Type B pancreatic cell (in vitro differentiated cells): ENCODE measurements at places on chromosomes 6 and 20. TPM values are rescaled to one million over a fixed set of nuclear protein-coding genes. Genes with fewer than 3 reads are reported as not detected.

The WFDC10B gene
- total RNA-seq = not detected in 2 replicates

The VWA7 gene
- total RNA-seq = 6.1 and 6.4 TPM in 2 replicates

The TMEM244 gene
- total RNA-seq = not detected in 2 replicates

The PAK5 gene
- 0.69 and 1.8 TPM in 2 replicates for total RNA-seq

The GABRR2 gene
- total RNA-seq = 0.92 TPM in 1 of 2 replicates, not detected in the other

The PRDM13 gene
- total RNA-seq = not detected in 2 replicates

The FHL5 gene
- 0.14 and 0.41 TPM in 2 replicates for total RNA-seq

The MOXD1 gene
- 3.7 and 22.0 TPM in 2 replicates for total RNA-seq

The CDC25B gene
- 34.8 and 51.1 TPM in 2 replicates for total RNA-seq

The BEND6 gene
- 1.3 and 2.7 TPM in 2 replicates for total RNA-seq

The MOG gene
- total RNA-seq = not detected in 2 replicates

DNA sequence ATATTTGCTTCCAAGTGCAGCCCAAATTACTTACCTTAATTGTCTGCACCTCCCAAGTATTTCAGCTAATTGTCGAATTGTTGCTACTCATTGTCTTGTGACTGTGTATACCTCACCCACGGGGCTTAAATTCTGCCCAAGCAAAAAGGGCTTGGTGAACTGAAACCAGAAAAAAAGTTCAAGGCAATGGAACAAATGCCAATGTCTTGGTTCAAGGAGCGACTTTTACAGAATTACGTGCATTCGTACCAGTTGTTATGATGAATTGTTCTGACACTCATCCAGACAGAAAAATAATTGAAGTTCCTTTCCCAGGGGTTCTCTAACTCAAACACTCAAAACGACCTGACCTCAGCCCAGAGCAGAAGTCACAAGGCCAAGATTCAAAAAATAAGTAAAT is 13.9 kb upstream of the PXDC1 start:
- no peak for DNase-seq

- DNase-seq = no peak
Measured at GRCh38 chr20:23826541-23827021, at the start of gene CST2. TSS of gene CST2 (minus strand) at chr20:23826729. CDS start at chr20:23826660, 69 bp downstream.

DNA sequence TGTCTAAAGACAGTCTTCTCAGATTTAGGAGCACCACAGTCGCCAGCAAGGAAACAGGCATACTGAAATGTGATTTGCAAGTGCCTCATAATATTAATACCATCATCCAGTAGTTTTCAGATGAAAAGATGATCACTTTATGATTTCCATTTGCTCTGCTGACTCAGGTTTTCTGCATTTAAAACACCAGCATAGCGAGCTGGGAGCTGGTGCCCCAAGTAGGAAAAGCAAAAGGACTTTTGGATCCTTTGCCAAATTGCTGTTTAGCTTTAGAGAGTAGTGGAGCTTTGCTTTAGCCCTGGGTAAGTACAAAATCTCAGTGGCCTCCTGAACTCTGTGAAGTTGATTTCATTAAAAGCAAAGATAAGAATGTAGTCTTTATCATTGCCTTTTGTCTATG is 78.5 kb downstream of the JAG1 start:
- DNase-seq = no peak

- no peak for DNase-seq
Measured at GRCh38 chr20:44649976-44650375, 1.5 kb downstream of the ADA start.

- no peak for DNase-seq
Measured at GRCh38 chr6:144534180-144534579, 249.0 kb downstream of the UTRN start.

DNA sequence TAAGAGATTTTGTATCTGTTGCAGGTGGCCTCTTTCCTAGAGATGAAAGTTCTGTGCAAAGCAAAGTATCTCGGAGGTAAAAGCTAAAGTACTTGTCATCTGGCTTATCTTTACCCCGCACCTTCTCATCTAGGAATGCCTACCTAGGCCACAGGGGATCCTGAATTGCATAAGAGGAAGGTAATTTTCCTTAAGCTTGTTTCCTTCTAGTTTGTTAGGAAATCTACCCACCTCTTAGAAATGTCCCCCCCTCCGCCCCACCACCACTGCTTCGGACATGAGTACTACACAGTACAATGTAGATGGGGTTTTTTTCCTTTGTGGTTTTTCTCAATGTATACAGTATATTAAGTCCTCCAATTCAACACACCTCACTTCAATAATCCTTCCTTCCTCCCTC is 21.5 kb downstream of the FOXC1 start:
- no peak for DNase-seq

GRCh38 chr6:23349521-23350147 is 776.4 kb upstream of the NRSN1 start:
- DNase-seq = no peak

GRCh38 chr6:117938311-117938995 is 31.4 kb downstream of the SLC35F1 start:
- DNase-seq = no peak

DNA sequence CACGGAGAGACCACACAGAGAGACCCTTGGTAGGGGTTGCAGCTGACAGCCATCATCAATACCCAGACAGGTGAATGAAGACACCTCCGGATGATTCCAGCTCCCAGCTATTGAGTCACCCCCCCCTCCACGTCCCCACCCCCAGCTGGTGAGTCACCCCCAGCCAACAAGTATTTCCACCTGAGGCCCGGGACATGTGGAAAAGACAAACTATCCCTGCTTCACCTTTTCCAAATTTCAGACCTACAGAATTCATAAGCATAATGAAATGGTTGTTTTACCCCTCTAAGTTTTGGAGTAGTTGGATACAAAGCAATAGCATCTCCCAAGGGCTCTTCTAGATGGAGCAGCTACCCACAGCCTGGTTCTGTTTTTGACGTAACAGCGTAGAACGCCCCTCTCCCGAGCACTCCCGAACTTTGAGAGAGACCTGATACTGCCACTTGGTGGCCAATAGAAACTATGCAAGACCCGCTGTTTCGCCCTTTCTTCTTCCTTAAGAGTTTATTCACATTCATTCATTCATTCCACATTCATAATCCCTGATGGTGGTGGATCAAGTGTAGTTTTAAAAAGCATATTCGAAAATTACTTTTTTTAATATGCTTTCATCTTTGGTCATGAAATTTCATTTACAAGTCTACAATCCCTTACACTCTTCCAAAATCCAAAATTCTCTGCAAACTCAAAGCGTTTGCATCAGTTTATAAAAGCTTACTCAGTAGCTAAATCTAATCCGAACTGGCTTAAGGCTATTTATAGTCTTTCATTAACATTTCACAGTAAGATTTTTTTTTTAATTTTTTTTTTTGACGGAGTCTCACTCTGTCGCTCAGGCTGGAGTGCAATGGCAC is 15.1 kb upstream of the PPP1R16B start:
- DNase-seq = no peak

DNA sequence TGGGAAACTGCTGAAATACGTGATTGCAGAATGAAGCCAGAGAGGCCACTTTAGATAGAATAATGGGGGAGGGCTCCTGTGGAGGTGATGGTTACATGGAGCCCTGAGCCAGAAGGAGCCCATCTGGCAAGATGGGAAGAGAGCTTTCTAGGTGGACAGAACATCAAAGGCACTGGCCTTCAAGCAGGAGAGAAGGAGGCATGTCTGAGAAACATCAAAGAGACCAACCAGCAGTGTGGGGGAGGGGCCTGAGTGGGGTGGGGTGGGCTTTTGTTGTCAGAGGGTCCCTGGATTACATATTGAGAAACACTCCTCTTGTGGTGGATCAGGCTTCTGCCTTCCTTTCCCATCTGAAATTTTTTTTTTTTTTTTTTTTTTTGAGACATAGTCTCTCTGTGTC is 1.9 kb upstream of the KCNG1 start:
- DNase-seq = no peak

GRCh38 chr6:125818772-125819260 is 28.1 kb downstream of the NCOA7 start:
- DNase-seq = no peak

- DNase-seq = no peak
Measured at GRCh38 chr6:127435626-127436220, 23.5 kb downstream of the KIAA0408 start.

GRCh38 chr6:34688956-34689355 is 7.6 kb downstream of the ILRUN start:
- DNase-seq = no peak

- no peak for DNase-seq
Measured at GRCh38 chr6:168648240-168649125, 207.5 kb downstream of the SMOC2 start.

- DNase-seq = no peak
Measured at GRCh38 chr6:116277124-116277523, 2.6 kb downstream of the TSPYL1 start.

DNA sequence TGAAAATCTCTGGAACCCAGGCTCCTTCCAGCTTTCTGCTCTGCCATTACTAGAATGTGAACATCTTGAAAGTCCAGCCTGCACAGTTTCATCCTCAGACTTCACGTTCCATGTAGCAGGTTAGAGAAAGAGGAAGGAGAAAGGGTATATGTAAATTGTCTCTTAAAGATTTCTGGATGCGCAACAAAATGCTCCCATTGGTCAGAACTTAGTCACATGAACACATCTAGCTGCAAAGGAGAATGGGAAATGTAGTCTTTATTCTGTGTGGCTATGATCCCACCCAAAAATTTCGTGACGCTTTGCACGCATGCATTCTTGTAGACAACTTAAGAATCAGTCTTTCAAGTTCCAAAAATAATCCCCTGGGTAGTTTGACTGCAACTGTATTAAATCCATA is 46.4 kb upstream of the CHD6 start:
- no peak for DNase-seq

DNA sequence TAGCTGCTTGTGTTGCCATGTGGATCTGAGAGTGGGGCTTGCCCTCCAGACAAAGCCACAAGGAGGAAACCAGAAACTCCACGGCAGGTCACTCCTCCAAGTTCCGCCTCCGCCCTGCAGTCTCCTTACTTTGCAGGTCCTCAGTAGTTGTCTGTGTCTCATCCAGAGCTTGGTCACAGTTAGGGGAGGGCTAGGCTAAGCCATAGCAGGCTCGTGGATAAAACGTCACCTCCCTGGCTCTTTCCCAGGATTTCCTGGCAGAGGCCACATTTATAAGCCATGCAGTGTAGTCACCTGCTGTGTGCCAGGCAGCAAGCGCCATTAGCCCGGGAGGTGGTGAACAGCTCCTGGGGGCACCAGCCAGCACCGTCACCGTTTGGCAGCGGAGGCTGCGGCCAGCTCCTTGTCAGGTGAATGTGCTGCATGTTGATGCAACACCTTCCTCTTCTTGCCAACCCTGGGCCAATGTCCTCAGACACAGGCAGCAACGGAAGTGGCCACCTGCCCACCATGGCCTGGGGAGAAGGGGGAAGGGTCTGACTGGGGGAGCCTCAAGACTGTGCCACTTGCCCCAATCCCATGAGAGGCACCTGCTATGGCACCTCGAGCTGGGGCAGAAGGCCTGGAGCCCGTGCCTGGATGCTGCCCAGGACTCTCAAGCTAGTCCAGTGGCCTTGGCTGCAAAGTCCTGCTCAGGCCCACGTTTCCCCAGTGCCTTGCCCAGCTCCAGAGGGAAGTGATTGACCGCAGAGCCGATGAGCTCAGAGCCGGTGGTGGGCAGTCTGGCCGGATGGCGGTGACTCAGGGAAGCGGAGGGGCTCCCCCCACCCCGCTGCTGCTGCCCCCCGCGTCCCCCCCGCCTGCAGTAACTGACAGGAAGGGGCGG is 39.0 kb upstream of the SLCO4A1 start:
- no peak for DNase-seq

GRCh38 chr6:111113336-111114086 is 26.2 kb downstream of the SLC16A10 start:
- DNase-seq = no peak

DNA sequence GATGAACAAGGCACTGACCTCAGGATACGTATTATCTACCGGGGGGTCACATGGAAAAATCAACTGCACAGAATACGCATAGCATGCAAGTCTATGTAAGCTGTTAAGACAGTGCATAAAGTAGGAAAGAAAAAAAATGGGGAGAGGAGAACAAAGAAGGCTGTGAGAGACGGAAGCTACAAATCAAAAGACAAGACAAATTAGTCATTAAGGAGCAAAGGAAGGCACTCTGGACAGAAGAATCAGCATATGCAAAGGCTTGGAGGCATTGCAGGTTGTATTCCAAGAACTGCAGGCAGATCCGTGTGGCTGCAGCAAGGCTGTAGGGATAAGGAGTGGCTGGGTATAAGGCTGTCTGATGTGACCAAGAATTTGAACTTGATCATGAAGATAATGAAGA is 89.0 kb downstream of the NRSN1 start:
- DNase-seq = no peak

DNA sequence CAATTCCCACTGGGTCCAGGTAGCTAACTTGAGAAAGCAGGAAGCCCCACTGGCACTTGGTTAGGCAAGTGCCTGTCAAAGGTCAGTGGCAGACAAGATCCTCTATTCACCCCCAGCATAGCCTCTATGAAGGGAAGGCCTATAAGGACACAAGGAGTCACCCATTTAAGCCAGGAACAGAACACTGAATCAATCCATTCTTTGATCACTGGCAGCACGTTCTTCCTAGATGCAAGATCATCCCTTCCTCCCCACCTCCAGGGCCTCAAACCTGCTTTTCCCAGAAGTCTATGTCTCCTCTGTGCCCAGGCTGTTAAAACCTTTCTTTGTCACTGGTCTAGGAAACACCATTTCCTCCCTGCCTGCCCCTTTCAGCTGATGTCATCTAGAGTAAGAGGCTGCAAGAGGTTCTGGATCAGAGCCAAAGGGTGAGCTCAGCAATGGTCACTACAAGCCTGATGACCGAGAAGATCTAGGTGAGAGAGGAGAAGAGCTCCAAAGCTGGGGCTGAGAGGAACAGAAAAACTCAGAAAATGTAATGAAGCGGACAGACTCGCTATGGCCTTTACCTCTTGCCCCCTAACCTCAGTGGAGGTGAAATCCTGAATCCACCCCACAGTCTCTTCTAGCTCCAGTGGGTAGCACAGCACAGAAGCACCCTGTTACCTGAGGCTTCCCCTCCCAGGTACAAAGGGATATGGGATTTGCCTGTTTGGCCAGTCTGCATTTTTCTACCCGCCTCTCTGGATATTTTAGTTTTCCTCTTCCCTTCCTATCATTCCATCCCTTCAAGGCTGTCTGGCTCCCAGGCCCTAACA is 1.8 kb downstream of the GTPBP2 start:
- no peak for DNase-seq

DNA sequence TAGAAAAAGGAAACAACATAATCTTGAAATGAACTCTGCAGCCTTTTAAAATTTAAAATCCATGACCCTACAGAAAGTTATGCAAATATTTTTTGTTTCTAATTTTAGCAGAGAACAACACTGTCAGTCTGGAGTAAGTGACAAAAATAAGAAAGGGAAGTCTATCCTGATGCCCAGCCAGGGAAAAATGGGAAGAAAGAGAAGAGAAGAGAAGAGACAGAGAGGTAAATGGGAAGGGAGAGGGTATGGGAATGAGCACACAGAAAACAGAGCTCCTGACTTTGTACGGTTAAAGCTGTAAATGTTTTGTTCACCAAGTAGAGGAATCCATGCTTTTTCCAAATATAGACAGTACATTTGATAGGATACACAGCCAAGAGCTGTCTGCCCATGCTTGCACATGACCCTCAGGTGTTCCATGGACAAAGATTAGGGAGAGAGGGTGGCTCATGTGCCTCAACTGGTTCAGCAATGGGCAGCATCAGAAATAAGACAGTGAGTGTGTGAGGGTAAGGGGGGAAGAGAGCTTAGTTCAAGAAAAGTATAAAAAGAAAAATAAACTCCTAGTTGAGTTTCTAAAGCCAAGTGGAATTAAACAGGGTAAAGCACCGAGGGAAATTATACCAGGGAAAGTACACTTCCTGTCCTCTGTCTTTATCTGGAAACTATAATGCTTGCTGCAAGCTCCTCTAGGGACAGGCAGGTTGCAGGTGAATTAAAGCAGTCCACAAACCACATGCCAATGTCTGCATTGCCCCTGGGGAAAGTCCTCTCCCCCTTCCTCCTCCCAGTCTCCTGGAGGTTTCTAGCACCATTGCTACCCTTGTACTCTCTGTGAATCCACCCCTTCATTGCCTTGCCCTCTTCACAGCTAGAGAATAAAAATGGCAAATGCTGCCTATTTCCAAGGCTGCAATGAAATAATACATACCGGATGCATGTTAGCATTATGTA is 30.0 kb downstream of the MAP3K5 start:
- no peak for DNase-seq
